ENCODE measurements at places on chromosomes 2 and 18. TPM values are rescaled to one million over a fixed set of nuclear protein-coding genes. Genes with fewer than 3 reads are reported as not detected.

DNA sequence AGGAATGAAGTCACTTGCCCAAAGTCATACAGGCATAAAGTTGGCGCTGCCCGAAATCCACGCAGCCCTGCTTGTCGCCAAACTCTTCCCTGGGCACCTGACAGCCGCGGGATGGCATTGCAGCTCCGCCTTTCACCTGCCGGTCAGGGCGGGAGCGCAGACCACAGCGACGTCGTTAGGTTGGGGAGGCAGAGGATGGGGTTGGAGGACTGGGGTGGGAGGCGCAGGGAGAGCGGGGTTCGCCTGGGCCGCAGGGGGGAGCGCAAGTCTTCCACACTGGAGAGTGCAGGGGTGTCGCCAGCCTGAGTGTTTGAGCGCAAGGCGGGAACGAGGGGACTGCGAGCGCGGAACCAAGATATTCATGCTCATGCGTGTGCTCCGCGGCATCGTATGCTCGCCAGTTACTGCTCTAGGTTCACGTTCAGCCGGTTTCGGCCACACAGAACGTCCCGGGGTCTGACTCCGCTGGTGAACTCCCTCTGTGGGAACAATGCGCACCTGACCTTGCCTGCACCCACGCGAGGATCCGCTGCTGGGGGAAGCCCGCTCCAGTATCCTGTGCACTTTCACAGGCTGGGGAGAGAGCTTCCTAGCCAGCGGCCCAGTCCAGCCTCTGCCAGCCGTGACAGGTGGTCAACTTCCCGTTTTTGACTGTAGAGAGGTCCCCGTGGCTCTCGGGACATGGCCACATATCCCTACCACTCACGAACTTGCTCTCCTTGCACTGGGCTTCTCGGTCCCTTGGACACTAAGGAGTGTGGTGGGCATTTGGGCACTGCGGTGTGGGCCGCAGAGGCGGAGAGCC is 767 bp upstream of the NPPC start:
- DNase-seq: no peak

GRCh38 chr2:7748717-7749415 is 831.7 kb downstream of the RNF144A start:
- no peak for DNase-seq

The WNT10A gene
- not detected for total RNA-seq

The MTCL1 gene
- total RNA-seq: 56.6 TPM
